Activated CD4-positive, alpha-beta T cell treated with anti-CD3 and anti-CD28 coated beads, Interleukin-2, Interleukin-4, amounts not matched to agents 100 ng/mL and 50 ng/mL, durations not matched to agents 16 hours and 8 hours (primary cell): ENCODE measurements at places on chromosomes 11 and 22.

DNA sequence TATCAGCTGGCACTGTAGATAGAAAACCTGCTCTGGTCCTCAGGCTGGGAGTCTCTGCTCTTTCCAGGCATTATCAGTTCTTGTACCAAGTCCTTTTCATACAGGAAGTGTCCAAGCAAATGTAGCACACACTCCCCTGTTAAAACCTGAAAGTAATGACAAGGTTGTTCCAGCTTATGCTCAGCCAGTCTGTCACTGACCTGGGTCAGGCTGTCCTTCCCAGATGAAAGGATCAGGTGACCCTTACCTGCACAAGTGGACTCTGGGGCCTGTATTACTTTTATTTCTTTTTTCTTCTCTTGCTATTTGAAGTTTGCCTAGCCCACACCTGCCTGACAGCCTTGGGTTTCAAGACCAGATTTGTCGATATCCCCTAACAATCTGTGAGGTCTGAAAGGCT lies 156.3 kb upstream of the SESN3 start:
- no peak for DNase-seq

GRCh38 chr22:19843107-19843856 lies 11.4 kb downstream of the GNB1L start:
- no peak for DNase-seq

DNA sequence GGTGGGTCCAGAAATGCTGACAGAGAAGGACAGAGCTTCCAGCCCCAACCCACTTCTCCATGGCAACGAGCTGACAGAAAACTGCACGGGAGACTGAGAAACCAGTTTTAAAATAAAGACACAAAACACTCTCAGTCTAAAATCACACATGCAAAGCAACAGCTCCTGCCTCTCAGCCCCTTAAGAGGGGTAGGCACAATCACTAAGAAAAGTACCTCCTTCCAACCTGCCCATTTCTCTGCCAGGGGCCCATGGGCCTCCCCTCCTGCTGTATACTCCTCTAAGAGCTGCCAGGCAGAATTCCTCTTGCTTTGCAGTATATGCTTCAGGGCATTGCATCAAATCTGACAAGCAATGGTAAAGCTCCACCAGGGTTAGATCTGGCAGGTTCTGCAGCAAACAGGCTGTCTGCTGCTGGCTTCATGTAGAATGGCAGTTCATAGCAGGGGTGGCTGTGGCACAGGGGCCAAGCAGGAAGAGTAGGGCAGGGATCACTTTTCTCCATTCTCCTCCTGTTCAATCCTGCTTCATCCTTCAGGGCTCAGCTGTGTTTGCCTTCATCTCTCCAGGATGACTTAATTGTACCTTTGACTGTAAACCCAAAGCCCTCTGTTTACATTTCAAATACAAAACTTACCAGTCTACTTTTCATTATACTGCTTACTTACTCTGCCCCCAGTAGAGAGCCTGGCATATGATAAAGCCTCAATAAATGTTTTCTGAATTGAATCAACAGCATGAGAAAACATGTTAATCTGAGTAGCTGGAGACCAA lies 77.7 kb downstream of the KCNC1 start:
- no peak for DNase-seq

DNA sequence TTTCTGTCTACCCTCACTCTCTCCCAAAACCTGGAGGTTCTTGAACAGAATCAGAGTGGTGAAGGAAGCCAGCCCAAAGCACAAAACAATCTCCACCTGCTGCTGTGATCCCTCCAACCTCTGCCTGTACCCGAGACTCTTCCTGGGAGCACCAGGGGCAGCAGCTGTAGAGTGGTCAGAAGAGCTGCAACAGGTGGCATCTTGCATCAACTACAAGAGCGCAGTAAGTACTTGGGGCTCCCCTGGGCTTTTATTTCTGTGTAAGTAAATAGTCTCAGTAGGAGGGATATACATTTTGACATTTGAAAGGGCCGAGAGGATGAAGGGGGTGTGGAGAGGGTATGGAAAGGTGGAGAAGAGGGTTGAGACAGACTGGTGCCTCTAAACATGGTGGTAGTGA lies 8.3 kb upstream of the UBQLNL start:
- DNase-seq: no peak

- DNase-seq: no peak
Measured at GRCh38 chr11:47723041-47723440, 7.9 kb upstream of the AGBL2 start.
